WTC11 (cell line): ENCODE measurements at places on chromosomes 7 and 10.

DNA sequence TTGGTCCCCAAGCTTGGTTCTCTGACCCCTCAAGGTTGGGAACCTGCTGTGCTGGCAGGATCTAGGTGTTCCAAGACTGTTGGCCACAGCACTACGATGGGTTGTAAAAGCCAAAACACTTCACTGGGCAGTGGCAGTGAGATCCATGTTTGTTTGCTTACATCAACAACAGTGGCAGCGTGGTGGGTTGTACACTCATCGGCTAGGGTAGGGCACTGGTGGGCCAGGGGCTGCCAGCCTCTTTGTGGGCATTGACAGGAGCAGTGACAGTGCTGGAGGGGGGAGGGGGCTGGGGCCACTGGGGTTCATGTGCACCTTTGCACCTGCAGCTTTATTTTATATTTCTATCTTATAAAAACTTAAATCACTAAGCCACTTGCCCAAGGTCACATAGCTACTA lies 126.7 kb upstream of the ZWINT start:
- no peak for DNase-seq

DNA sequence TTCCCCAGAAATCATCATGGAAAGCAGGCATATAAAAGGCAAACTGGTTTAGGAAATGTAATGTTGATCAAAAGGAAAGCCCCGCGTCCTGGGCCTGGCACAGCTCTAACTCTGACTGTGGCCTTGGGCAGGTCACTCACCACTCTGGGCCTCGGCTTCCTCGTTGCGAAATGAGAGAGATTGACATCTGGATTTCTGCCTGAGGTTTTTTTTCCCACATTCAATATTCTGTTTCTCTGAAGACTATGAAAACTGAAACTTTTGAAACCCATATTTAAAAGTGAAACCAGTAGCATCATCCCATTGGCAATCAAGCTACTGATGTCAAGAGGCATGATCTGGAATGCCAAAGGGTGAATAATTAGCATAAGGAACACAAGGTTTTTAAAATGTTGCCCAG lies 369.7 kb upstream of the NPVF start:
- no peak for DNase-seq

DNA sequence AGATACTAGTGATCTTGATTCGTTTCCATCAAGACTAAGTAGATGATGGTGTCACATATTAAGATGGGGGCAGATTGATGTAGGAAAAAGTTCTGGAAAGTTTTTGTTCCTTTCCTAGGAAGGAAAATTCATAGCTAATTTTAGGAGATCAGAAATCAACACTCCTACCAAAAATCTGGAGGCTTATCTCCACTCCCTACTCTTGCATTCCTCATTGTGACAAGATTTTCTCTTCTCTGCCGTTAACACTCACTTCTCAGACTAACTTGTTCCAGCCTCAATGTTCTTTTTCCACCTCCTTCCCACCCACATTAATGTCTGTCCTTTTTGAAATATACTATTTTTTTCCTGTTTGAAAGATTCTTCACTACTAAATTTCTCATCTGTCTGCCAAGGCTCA lies 851.9 kb upstream of the GHITM start:
- no peak for DNase-seq

DNA sequence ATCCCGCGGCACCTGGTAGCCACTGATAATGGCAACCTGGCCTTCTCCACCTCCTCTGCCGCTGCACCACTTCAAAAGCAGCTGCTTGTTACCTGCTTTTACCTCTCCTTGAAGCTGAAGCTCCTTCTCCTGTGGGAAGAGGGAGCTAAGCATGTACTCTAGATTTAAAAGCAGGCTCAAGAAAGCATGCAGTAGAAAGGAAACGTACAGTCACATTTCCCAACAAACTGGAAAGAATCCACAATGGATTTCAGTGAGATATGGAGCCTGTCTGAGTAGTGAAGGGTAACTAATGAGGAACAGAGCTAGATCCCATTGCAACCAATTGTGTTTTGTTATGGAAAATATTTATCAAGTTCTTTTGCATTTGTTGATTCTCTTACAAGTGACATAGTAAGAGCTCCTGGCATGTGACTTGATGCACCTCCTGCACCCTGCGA lies 457.4 kb upstream of the GALNT17 start:
- no peak for DNase-seq

DNA sequence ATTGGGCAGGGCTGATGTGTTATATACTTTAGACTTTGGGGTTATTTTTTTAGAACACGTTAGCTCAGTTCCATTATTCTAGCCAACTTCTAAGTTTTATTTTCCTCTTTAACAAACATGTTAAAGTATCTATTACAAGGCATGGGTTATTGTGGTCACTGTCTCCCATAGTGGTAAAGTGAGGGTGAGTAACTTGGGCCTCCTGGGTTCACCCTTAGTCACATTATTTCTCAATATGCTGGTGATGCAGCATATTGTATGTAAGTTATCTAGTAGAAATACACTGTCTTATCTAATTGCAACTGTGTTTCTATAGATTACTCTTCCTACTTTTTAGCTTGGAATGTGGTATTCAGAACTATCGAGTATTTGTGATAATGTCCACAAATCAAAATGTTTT lies 65.9 kb downstream of the BBS9 start:
- no peak for DNase-seq

DNA sequence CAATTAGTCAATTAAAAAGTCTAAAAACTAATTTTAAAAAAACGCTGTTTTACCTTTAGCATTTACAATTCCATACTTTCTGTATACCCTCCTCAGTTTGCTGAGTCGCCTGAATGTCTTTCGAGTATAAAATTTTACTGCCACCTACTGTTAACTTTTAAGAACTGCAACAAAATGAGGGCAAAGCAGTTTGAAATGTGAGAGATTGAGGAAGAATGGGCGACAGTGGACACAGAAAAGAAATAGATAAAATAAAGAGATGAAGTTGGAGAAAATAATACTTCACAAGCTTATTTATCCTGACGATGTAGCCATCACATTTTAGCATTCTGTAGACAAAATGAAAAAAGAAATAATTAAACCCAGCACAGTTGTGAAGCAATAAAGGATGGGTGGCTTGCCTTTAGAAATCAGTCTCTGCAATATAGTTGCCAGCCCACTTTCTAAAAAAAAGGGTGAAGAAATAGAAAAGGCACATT lies 110.8 kb upstream of the PTN start:
- no peak for DNase-seq

- no peak for DNase-seq
Measured at GRCh38 chr10:75048669-75049098, 62.8 kb upstream of the SAMD8 start.

GRCh38 chr7:33040803-33041516 lies 21.6 kb downstream of the NT5C3A start:
- no peak for DNase-seq
